Forelimb muscle (tissue), 1 donor: ENCODE measurements at places on chromosomes 5 and 9. TPM values are rescaled to one million over a fixed set of nuclear protein-coding genes. Genes with fewer than 3 reads are reported as not detected.

GRCh38 chr5:73862796-73863195 lies 236.8 kb downstream of the ARHGEF28 start:
- no peak for DNase-seq

GRCh38 chr5:125117566-125117965 lies 371.1 kb upstream of the ZNF608 start:
- DNase-seq, result no peak

DNA sequence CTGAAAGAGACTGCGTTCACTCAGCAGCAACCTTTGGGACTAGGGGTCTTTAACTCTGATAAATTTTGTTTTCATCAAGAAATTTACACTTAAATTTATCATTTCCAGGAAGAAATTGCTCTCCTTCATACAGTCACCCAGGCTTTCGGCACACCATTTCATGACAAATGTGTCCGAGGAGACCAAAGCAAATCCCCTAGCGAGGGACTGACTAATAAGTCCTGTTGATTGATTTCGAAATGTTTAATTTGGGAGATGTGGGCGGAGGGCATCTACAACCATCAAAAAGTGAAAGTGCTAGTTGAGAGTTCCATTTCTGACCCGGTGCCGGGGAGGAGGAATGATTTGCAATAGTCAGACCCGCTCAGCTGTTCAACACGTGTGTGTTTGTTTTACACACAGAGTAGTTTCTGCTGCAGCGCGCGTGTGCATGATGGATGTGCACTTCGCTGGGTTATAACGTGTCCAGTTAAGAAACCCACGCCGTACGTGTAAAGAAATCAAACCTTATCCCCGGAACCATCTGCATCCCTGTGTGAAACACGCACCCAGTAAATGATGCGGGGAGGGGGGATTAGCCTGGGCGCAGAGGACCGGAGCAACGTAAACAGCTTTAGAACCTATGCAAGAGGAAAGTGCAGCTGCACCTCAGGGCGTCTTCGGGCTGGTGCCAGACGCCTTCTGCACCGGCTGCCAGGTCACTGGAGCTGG lies 845 bp upstream of the NR4A3 start:
- no peak for DNase-seq

- DNase-seq, result no peak
Observed at GRCh38 chr5:114362197-114362976, 517 bp downstream of the KCNN2 start.

DNA sequence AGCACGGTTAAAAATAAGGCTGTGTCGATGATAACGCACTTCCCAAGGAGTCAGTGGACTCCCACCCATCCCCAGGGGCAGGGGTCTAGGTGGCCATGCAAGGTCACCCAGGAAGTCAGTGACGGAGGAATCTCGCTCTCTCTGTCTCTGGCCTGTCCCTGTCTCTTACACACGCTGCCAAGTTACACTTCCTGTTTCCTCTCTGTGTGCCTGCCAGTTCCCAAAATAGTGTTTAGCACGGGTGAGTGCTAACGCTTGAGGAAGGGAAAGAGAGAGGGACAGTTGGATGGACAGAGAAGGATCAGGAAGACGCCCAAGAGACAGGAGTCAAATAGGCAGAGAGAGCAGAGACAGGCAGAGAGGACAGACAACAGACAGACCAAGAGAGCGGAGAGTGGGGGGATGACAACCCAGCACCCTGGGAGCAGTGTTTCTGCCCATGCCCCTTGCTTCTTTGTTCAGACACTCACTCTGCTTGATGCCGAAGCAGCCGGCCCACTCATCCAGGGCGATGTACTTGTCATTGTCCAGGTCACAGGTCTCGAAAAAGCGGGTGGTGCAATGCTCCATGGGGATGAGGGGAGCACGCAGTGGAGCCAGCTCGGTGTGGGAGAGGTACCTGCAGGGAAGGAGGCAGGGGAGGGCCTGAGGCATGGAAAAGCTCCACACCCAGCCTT lies 23.0 kb downstream of the SPARC start:
- DNase-seq, result no peak

DNA sequence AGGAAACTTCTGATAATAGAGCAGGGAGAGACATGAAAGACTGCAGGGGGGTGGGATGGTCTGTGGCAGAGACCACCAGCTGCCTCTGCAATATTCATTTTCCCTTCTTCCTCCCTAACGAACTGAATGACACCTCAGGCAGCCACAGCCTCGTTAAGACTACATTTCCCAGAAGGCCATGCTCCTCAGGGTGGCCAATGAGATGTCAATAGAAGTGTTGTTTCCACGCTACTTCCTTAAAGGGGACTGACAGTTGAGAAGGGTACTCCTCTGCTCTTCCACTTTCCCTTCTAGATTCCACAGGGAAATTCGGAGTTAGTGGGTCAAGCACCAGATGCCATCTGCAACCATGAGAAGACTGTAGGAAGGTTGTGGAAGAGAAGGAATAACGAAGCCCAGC lies 52.0 kb upstream of the DAPK1 start:
- no peak for DNase-seq

GRCh38 chr5:144581044-144581443 lies 410.4 kb downstream of the KCTD16 start:
- DNase-seq, result no peak

DNA sequence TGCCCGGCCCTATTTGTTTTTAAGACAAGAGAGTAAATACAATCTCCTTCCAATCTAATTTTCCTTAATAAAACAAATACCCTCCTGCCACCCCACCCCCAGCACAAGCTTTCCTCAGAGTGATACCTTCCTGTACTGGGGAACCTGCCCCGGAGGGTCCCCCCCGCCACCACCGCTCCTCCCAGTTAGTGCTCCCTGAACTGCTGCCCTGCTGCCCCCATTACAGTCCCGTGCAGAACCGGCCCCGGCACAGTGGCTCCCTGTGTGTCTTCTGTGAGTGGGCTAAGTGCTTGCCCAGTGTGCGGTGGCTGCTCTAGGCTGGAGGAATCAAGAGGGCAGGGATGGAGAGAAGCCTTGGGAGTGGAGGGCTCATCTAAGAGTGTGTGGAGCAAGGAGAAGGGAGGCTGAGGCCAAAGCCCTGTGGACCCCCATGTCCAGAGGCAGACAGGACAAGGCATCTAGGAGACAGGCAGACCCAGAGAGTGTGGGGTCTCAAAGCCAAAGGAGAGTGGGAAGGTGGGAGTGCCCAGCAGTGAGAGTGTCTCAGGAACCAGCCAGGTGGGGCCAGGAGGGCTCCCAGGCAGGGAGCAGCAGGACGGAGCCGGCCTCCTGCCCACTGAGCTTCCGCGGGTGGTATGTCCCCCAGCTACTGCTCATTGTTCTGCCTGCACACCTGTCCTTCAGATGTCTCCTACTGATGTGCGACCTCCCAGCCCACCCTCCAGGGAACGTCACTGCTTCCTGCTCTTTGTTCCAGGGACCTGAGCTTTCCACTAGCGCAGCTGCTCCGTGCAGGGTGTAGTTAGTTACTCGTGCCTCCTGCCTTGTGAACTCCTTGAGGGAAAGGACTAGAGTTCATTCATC lies 129.0 kb downstream of the DAB2IP start:
- DNase-seq, result no peak

GPR21 gene
- 0.44 TPM for polyA plus RNA-seq

CFAP90 gene
- not detected for polyA plus RNA-seq

STKLD1 gene
- polyA plus RNA-seq, result 2.2 TPM

IFNA13 gene
- not detected for polyA plus RNA-seq
